Prostate gland (tissue), 2 donors: ENCODE measurements at places on chromosomes 4 and X. TPM values are rescaled to one million over a fixed set of nuclear protein-coding genes. Genes with fewer than 3 reads are reported as not detected.

- DNase-seq, result no peak
Measured at GRCh38 chr4:104941661-104942062, 205.0 kb upstream of the TET2 start.

DNA sequence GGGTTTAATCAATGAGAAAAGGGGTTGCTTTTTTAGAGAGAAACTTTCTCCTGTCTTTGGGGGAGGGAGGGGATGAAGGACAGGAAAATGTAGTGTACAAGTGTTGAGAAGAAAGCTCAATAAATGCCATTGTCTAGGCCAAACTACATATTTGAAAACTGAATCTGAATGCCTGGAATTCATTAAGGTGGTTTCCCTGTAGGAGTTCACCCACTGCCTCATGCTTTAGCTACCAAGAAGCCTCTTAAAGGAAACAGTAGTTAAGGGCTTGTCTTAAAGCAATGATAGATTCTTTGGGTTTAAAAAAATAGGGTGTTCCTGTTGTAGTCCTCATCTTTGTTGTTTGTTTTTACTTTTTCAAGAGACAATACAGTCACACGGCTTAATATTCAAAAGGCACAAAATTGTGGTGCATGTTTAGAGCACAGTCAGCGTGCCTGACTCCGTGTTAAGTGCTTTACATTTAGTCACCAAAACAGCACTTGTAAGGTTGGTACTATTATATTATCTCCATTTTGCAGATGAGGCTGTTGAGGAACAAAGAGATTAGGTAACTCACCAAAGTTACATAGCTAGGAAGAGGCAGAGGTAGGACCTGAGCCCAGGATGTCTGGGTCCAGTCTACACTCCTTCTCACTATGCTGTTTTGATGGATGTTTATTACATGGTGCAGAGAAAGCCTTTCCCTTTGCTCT lies 46.0 kb downstream of the FNIP2 start:
- DNase-seq, result no peak

Gene WNK3
- 60.3 TPM for total RNA-seq

DNA sequence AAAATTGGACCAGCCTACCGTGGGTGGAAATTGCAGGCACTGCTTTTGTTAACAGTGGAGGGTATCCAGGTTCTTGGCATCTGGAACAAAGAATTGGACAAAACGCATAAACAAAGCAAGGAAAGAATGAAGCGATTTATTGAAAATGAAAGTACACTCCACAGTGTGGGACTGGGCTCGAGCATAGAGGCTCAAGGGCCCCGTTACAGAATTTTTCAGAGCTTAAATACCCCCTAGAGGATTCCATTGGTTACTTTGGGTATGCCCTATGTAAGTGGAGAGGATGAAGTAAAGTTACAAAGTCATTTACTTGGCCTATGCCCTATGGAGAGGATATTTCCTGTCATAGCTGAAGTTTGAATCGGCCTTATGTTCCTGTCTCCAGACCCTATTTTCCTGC lies 85.3 kb downstream of the GLUD2 start:
- DNase-seq, result no peak

DNA sequence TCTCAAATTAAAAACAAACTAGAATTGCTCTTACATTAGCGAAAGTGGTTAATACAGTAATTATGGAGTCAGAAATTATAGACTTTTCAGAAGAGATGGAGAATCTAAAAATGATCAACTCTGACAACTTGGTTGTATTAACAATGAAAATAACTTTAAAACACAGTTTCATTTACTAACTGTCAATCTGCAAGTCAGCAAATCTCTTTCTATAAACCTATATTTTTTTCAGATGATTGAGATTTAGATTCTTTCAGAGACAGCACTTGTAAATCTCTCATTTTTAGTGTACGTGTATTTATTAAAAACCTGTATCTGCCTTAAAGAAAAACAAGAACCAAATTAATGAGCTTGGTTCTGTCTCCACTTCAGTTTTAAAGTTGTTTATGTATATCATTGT lies 311.4 kb downstream of the EPHA5 start:
- no peak for DNase-seq

DNA sequence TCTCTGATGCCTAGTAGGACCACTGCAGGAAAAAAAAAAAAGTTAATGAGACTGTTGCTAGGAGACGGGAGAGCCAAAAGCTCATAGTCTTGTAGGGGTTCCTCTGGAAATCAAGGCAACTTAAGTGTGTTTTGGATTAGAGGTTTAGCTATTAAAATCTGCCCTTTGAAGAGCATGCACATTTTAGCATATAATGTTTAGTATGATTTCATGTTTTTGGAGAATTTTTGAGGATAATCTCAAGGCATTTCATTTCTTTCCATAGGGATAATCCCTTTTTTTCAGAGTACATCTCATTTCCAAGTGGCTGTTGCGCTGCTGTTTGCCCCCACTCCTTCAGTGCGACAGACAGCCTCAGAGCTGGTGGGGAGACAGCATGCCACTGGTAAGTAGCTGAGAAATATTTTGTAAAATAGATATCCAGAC lies at the start of gene LINC00632:
Gene LINC00632 (plus strand): TSS at position 339 of the 426 bp plus-strand sequence.
- no peak for DNase-seq

Gene PLCXD1
- total RNA-seq, result 12.9 TPM

DNA sequence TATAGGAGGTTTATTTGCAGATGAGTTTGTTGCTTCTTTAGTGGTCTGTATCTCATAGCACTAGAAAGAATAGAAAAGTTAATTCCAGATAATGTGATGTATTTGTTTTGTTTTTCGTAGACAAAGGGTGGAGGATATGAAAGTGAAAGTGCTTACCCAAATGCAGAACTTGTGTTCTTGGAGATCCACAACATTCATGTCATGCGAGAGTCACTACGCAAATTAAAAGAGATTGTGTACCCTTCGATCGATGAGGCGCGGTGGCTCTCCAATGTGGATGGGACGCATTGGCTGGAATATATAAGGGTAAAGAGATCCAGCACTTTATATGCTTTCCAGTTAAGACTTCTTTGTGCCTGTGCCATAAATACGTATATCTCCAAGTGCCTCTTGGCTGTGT lies 43.3 kb downstream of the MTMR1 start:
- DNase-seq, result no peak

- no peak for DNase-seq
Measured at GRCh38 chr4:4789462-4789861, 70.0 kb upstream of the MSX1 start.

DNA sequence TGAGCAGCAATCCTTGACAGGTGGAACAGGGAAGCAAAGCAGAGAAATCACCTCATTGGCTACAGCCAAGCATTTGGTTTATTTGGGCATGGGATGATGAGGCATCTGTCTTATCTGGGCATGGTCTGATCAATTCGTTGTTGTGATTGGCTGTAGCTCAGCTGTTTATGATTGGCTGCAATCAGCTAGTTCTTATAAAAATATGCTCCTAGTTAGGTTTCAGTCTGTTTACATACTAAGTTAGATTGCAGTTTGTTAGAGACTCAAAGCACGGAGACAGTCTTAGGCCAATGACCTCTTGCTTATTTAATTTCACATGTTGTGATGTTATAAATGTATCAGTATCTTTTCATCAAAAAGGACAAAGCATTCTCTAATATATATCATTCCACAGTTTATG lies 312.0 kb downstream of the PDGFC start:
- DNase-seq, result no peak

Gene FAM47C
- total RNA-seq, result not detected

Gene PFKFB1
- 1.0 TPM for total RNA-seq

Gene DIPK2B
- 14.9 TPM for total RNA-seq
